ENCODE measurements at places on chromosomes 1 and 21.
A peak's percentile ranks its signal among the peaks of the same experiment; 100 is the strongest.

GRCh38 chr21:38744861-38745260, 60.9 kb upstream of the ETS2 start:
- no peak for DNase-seq

- peak; percentile 50 for DNase-seq
Measured at GRCh38 chr1:177181631-177182291, 11.0 kb downstream of the BRINP2 start.

DNA sequence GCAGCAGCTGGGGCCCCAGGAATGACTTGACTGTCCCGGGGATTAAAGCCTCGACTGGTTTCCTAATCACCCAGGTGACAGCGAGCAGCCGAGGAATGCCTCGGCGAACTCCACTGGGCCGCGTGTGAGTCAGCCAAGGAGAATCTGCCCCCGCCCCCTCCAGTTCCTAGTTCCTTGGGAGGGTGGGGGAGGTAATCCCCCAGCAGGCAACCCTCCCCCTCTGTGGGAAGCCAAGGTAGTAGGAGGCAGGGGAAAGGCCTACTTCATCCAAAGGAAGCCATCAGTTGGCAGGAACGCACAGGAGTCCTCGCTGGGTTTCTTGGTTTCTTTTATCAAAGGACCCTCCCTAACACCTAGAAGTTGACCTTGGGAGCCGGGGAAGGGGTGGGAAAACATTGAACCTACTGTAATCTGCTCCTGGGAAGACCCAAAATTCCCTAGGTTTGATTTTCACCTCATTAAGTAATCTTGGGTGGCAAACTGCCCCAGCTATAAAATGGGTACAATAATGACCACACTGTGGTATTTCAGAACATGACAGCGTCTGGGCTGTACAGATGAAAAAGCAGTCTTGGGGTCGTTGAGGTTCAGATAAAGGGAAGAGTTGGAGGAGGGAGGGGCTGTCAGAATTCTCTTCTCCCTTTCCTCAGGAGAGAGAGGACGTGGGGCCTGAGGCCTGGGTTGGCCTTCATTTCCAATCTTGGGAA, 1.4 kb downstream of the TENT5B start:
- DNase-seq = no peak

GRCh38 chr1:87074001-87074795, 159.8 kb downstream of the HS2ST1 start:
- DNase-seq = no peak

- no peak for DNase-seq
Measured at GRCh38 chr1:192789871-192790270, 19.0 kb upstream of the RGS2 start.

DNA sequence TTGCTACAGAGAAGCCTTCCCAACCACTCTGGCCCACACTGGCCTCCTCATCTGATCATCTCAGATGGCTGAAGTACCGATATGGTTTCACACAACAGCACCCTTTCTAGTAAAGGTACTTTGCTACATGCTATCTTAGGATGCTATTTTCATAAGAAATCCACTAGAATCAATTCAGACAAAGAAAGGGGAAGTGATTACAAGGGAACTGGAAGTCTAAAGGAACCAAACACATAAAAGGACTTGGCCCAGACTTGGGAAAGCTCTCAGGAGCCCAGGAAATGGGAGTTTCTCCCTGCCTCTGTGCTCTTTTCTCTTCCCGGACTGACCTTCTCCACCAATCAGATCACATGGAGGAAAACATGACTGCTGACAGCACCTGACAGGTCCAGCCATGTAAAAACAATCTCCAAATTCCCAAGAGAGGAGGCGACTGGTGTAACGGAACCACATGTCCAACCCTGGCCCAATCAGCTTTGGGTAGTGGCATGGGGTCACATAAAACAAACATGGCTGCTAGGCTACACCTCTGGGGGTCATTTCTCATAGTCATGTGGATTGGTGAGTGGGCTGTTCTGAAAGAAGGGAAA, 12.7 kb upstream of the FOXE3 start:
- no peak for DNase-seq

GRCh38 chr1:173063171-173063570, 12.4 kb upstream of the TNFSF18 start:
- no peak for DNase-seq

DNA sequence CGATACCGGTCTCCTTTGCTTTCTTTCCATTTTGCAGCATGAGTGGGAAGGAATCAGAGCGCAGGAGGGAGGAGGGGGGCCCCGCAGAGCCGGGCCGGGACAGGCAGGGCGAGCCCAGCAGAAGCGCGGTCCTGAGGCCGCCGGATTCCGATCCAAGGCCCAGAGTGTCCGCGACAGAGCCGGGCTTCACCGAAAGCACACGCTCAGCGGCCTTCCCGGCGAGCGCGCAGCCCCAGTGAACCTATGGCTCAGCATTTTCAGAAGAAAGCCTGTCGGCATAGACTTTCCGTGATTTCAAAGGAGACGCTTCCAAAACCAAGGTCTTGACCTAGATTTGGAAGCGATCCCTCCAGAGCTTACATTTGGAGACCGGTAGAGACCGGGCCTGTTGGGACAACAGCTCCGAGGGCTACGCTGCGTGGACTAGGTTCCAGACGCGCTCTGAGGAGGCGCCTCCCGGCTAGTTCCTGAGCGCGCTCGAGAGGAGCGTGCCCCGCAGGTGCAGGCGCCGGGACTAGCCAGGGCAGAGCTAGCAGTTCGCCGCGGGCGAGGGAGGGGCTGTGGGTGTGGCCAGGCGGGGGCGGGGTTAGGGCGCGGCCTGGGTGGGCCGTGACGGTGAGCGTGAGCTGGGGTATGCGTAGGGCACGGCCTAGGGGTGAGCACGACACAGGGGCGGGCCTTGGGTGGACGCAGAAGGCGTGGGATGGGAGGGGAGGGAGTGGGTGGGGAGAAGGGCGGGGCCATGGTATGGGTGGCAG, 27.8 kb upstream of the PRSS38 start:
- peak; percentile 72 for DNase-seq

DNA sequence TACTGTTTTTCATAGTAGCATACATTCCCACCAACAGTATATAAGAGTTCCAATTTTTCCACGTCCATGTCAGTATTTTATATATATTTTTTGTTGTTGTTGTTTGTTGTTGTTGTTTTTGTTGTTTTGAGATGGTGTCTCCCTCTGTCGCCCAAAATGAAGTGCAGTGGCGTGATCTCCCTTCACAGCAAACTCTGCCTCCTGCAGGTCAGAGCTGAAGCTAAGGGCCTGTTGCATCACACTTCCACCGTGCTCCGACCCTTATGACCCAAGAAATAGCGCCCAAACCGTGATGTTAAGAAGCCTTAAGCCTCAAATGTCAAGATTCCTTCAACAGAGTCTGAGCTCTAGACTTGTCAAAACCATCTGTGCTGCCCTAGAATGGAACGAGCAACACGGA, 2032.3 kb downstream of the MRPL39 start:
- DNase-seq = no peak

GRCh38 chr1:6667139-6667538, 34.5 kb downstream of the DNAJC11 start:
- DNase-seq = no peak

GRCh38 chr1:228284521-228284920, 76.7 kb downstream of the OBSCN start:
- no peak for DNase-seq

DNA sequence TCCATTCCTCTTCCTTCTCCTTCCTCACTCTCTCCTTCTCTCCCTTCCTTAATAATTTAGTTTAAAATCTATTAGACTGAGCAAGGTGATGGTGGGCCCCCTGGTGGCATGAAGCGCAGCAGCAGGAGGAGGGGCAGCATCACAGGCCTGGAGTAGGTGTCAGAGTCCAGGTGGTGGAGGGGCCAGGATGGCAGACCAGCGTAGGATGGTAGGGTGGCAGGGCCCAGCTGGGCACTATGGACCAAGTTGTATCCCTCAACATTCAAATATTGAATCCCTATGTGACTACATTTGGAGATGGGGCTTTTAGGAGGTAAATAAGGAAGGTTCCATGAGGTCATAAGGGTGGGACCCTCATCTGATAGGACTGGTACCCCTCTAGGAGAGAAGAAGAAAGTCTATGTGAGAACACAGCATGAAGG, 61.0 kb downstream of the WDR4 start:
- DNase-seq = no peak

GRCh38 chr1:62493656-62494055, 56.8 kb downstream of the USP1 start:
- no peak for DNase-seq

DNA sequence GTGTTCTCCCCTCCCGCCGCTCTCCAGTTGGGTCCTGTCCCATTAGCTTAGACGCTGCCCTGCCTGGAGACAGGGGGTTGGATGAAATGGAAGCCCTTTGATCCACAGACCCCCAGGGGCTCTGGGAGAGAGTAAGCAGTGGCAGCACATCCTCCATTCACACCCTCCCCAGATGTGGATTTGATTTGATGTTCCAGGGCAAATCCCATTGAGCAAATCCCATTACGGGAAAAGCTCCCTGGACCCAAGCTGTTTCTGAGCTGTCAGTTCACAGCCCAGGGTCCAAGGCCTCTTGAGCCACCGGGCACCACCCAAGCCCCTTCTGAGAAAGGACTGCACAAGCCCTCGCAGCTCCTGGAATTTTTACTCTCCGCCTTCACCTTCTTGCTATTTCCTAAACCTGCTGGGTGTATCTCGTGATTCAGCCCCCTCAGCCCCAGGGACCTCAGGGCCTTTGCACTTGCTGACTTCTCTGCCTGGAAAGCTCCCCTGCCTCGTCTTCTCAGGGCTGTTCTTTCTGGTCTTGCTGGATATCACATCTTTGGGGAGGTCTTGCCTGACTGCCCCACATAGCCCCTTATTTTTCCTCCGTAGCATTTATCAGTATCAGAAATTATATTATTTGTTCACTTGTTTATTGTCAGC, 101.1 kb downstream of the PAX7 start:
- no peak for DNase-seq

GRCh38 chr1:94819238-94819944, 766 bp upstream of the SLC44A3 start:
- DNase-seq = no peak

- DNase-seq = no peak
Measured at GRCh38 chr1:155247667-155248553, 7.4 kb downstream of the ENTREP3 start.

DNA sequence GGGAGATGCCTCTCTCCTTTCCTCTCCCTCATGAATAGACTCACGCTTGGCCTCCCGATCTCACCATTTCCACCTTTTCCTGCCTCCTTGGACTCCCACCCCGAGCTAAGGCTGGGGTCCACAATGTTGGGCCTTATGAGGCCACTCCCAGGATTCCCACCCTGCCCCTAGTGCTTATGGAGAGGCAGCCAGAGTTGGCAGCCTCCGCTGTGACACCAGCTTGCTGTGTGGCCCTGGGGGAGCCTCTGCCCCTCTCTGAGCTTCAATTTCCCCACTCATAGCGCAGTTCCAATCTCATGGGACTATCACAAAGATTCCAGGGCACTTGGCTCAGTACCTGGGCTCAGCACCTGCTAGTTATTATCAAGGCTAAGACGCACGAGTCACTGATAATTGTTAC, 118.7 kb upstream of the WNT4 start:
- DNase-seq = no peak

DNA sequence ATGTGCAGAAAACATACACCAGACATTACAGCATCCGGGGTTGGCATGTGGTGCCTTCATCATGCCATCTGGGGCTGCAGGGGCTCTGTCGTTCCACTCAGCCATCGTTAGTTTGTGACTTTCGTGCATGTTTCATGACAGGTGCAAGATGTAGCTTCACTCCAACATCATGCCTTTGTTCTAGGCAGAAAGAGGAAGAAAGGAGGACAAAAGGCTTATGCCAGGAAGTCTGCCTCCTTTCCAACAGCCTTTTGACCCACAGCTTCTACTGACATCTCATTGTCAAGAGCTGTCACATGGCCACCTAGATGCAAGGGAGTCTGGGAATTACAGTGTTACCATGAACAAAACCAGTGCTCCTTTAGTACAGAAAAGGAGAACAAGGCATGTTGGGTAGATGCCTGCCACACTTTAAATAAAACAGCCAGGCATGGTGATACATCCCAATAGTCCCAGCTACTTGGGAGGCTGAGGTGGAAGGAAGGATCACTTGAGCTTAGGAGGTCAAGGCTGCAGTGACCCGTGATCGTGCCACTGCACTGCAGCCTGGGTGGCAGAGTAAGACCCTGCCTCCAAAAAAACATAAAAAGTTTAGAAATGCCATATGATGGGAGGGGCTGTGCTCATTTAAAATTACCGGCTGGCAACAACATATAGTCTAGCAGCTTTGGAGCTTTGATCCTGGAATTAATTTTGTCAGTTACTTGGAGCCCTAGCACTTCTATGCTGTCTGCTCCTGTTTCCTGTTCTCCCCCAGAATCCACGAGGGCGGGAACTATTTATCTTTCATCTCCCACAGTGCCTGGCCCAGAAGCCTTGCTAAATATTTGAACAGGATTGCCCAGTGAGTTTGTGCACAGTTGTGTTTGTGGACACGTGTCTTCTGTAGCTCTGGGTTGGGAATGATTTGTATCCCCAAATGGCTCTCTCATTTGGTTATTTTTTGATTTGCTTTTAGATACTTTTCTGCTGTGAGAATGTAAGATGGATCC, 7.4 kb downstream of the DOP1B start:
- no peak for DNase-seq

DNA sequence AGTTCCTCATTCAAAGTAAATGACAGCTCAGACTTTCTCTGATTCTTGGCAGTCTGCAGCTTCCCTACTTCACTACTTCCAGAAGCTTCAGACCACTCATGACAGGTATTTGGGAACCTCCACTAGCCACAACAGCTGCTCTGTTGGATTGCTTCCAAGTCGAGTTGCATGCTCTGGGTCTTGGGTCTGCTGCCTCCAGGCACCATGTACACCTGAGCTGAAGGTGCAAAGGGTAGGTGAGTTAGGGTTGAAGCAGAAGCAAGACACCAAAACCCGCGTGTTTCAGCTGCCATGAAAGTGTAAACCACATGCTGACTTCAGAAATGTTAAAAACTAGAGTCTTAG, 62.7 kb downstream of the ZNF684 start:
- DNase-seq = no peak

- no peak for DNase-seq
Measured at GRCh38 chr1:55894521-55894920, 679.4 kb upstream of the USP24 start.

DNA sequence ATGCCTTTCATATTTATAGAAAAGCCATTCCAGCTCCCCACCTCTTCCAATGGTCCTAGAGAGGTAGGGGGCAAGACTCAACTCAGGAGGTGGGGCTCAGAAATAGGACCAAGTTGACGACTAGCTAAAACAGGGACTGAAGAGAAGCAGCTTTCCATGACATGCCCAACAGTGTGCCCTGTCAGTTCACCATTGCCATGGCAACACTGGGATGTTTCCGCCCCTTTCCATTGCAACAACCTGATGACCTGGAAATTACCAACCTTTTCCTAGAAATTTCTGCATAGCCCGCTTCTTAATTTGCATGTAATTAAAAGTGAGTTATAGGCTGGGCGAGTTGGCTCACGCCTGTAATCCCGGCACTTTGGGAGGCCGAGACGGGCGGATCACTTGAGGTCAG, 22.4 kb upstream of the INTS3 start:
- DNase-seq = no peak

All from amygdala (tissue), 56 donors.